ENCODE measurements at places on chromosomes 2 and 18. TPM values are rescaled to one million over a fixed set of nuclear protein-coding genes. Genes with fewer than 3 reads are reported as not detected.

Gene LOXL3
- 2.9 TPM for total RNA-seq

Gene LHCGR
- not detected for total RNA-seq

Gene ATAD2B
- 8.5 TPM for total RNA-seq

Gene DSG2
- total RNA-seq = 12.5 TPM

Gene PDCL3
- total RNA-seq = 15.3 TPM

Data from placental pericyte (primary cell).